ENCODE measurements at places on chromosomes 6 and 20.

- no peak for DNase-seq
Measured at GRCh38 chr20:58688840-58689239, 3.8 kb upstream of the NPEPL1 start.

GRCh38 chr20:5908981-5909380 is 41.4 kb downstream of the TRMT6 start:
- DNase-seq: no peak

GRCh38 chr20:53660078-53660909 is 66.7 kb upstream of the ZNF217 start:
- no peak for DNase-seq

DNA sequence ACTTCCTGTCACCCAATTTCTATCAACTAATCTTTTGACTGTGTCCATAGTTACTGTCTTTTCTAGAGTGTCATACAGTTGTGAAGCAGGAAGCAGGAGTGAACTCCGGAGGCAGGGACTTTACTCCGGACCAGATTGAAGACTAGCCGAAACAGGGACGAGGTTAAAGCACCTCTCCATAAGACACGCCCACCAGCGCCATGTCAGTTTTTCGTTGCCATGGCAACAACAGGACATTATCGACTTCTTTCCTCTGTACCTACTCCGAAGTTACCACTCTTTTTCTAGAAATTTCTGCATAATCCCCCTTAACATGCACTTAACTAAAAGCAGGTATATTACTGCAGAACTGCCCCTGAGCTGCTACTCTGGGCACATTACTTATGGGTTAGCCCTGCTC is 25.2 kb downstream of the TRIM38 start:
- DNase-seq: no peak

GRCh38 chr6:18343741-18344140 is 43.4 kb upstream of the RNF144B start:
- DNase-seq: no peak

DNA sequence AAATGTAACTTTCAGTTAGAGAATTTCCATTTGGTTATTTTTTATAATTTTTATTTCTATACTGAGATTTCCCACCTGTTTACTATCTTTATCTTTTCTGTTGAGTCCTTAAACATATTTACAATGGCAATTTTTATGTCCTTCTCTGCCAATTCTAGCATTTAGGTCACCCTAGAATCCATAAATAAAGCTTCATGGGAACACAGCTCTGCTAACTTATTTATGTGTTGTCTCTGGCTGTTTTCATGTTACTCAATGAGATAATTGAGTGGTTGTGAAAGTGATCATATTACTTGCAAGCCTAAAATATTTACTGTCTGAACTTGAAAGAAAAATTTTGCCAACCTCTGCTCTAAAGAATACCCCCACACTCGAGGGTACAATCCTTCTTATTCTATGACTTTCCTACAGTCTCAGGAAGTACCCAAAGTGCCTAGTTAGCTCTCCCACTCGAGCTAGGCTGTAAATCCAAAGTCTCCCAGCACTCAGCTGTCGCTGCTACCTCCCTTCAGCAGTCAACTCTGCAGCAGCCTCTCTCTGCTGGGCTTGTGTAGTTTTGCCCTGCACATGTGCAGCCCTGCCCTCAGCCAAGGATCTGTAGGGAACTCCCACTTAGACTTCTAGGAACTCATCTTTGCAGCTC is 53.5 kb upstream of the GCLC start:
- no peak for DNase-seq

- no peak for DNase-seq
Measured at GRCh38 chr6:140602431-140603248, 1228.2 kb upstream of the CITED2 start.

- DNase-seq: no peak
Measured at GRCh38 chr6:100172322-100172713, 178.3 kb upstream of the MCHR2 start.

DNA sequence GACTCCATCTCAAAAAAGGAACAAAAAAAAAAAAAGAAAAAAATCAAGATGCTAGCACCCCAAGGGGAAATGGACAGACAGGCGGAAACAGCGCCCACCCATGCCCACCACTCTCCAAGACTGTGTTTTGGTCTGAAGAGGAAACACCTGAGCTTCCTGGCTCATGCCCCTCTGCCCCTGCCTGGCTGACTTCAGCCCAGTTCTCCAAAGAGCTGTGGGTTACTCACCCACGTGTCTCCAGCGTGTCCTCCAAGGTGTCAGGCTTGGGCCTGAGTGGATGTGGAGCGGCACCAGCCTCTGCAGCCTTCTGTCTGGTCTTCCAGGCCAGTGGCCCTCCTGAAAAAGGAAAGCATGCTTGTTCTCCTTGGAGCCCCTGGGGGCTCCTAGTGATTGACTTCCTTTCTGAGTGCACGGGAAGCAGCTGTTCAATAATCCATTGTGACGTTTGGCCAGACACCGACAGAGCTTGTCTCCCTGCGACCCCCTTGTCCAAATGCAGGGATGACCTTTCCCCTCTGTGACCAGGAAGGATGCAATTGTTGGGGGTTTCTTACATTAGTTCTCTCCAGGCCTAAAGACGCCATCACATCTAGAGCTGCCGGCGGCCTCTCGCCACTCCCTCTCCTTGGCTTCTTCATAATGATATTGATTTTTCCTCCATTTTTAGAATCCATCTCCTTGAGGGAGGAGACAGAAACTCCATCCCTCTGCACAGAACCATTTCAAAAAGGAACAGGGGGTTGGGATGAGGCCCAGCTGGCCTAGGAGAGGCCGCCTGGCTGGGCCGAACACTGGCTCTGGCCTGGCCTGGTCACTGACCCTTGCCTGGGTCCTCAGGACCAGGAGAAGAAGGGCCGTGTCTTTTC is 58.4 kb downstream of the ADNP start:
- no peak for DNase-seq

DNA sequence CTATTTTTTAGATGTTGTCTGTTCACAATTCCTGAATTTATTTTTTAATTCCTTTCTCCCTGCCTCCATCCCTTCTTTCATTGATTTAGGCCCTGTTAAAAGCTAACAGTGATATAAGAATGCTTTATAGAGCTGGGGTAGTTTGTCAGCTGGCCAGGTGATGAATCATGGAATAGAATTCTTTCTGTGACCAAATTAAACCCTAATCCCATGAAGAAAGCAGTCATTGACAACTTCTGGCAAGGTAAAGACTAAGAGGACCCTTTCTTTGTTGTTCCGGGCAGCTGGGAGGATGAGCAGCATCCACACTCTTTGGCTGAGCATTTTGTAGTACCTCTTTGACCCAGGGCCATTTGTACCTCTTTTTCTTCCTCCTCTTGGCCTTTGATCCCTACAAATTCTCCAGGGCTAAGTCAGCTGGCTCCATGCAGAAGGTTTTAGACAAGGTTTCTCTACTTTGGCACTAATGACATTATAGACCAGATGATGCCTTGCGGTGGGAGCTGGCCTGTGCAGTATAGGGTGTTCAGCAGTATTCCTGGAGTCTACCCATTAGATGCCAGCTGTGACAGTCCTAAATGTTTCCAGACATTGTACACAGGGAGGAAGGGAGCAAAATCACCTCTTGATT is 102.9 kb downstream of the SLX4IP start:
- no peak for DNase-seq

DNA sequence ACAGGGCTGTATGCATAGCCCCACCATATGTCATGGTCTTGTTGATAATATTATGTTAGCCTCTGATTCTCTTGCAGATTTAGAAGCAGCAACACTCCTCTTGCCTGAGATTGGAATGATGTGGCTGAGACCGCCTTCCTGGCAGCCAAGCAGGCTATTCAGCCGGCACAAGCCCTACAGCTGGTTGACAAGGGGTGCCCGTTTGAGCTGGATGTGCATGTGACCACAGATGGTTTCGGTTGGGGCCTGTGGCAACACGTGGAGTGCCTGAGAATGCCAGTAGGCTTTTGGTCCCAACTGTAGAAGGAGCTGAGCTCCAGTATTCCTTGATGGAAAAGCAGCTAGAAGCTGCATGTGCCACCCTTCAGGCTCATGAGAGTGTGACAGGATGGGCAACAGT is 303.6 kb upstream of the POU3F2 start:
- no peak for DNase-seq

All from NCI-H1417 treated with DMSO at 0.1 percent for 48 hours (cell line).